ENCODE measurements at places on chromosomes 1 and 21. TPM values are rescaled to one million over a fixed set of nuclear protein-coding genes. Genes with fewer than 3 reads are reported as not detected.
A peak's percentile ranks its signal among the peaks of the same experiment; 100 is the strongest.

DNA sequence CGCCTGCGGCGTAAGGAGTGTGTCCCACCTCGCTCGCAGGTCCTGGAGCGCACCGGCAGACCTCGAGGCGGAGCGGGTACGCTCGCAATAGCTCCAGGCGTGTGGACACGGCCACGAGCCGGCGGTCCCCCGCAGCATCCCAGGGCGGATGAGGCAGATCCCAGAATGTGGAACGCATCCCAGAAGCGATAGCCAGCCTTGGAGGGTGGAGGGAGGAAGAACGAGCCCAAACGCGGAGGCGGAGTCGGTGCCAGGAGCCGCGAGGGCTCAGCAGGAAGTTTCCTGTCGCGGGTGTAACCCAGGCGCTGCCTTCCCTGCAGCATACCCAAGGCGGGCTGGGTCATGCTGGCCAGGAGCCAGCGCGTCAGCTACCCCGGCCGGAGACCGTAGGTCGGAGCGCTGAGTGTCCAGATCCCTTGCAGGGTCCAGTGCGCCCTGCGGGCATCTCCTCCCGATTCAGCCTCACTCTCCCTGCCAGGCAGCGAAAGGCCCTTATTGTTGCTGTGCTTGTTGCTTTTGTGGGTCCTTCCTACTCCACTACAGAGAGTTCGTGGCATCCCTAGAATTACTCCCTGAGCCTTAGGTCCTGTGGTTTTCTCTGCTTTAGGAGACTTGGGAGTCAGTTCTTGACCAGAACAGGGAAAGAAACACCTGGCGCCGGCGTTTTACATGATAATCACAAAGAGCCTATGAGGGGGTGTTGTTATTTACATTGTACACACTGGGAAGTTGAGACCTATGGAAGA, 27.7 kb downstream of the STYXL2 start:
- no peaks in the 10 kb centered on the region for H3K27me3 ChIP-seq
- peak overlapping the region; percentile 46 for H3K4me3 ChIP-seq
- no peak overlapping the region for H3K27ac ChIP-seq
- no peaks in the 10 kb centered on the region for H3K36me3 ChIP-seq

TOMM20 gene
- total RNA-seq = 82.2 TPM

- H3K4me3 ChIP-seq = no peak overlapping the region
- no peak for DNase-seq
- no peak overlapping the region for H3K27ac ChIP-seq
- no peaks in the 10 kb centered on the region for H3K36me3 ChIP-seq
Observed at GRCh38 chr1:155179112-155180031, 5.7 kb downstream of the TRIM46 start.

- H3K27ac ChIP-seq = no peak overlapping the region
- no peaks in the 10 kb centered on the region for H3K27me3 ChIP-seq
- no peaks in the 10 kb centered on the region for H3K36me3 ChIP-seq
- H3K4me1 ChIP-seq = no peaks in the 10 kb centered on the region
- DNase-seq = peak; percentile 89
Observed at GRCh38 chr1:236301080-236301957, 19.6 kb upstream of the ERO1B start.

- no peak for DNase-seq
- no peaks in the 10 kb centered on the region for H3K36me3 ChIP-seq
- H3K4me3 ChIP-seq = no peak overlapping the region
- no peak overlapping the region for H3K27ac ChIP-seq
- H3K27me3 ChIP-seq = no peaks in the 10 kb centered on the region
- H3K4me1 ChIP-seq = no peaks in the 10 kb centered on the region
Observed at GRCh38 chr1:103211073-103211472, 102.8 kb upstream of the COL11A1 start.

GRCh38 chr1:24861821-24862727, 68.0 kb downstream of the RUNX3 start:
- no peak overlapping the region for H3K4me3 ChIP-seq
- no peak overlapping the region for H3K27ac ChIP-seq
- peak; percentile 81 for DNase-seq
- no peaks in the 10 kb centered on the region for H3K36me3 ChIP-seq

DNA sequence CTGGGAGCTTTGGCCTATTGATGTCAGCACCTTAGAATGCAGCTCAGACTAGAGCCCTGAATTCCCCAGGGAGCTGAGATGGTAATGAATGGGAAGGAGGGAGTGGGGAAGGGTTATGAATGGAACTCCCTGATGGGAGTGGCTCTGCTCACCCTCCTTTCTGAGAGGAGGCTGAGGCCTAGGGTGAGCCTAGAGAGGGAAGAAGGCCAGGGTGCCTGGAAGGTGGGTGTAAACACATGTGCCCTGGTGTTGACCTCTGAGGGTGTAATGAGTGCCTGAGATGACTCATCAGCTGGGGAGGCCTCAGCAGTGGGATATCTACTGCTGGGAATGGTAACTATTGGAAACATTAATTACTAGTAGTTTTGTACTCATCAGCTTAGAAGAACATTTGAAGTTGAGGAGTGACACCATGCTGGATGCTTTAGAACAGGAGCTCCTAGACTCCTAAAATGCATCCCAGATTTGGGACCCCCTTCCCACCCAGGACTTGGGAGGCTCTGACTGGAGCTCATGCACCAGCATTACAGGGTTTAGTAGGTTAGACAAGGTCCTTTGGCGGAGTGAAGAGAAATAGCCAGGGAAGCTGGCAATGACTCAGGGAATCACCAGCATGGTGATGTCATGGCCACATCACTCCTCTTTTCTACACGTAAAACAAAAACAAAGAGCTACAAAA, 16.0 kb upstream of the PIGV start:
- H3K4me1 ChIP-seq = peaks cover 52% of the 10 kb centered on the region
- no peak for DNase-seq
- H3K36me3 ChIP-seq = peaks cover 100% of the 10 kb centered on the region
- no peaks in the 10 kb centered on the region for H3K27me3 ChIP-seq
- peak overlapping the region; percentile 74 for H3K27ac ChIP-seq
- no peak overlapping the region for H3K4me3 ChIP-seq

DNA sequence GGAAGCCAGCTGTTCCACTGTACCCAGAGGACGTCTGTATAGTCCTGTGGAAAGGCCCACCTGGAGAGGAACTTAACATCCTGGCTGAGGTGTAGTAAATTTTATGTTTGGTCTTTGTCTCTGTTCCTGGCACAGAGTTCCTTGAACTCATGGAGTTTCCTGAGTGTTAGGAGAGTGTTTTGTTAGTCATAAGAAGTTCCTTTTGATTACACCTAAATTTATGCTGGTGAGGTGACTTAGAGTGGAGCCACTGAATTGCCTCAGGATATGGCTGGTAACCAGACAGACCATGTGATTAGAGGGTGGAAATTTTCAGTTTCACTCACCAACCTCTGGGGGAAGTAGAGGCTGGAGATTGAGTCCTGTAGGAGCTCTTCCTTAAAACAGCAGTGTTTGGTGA, 57.9 kb downstream of the RASAL2 start:
- no peak overlapping the region for H3K4me3 ChIP-seq
- no peaks in the 10 kb centered on the region for H3K36me3 ChIP-seq
- H3K27ac ChIP-seq = no peak overlapping the region

DNA sequence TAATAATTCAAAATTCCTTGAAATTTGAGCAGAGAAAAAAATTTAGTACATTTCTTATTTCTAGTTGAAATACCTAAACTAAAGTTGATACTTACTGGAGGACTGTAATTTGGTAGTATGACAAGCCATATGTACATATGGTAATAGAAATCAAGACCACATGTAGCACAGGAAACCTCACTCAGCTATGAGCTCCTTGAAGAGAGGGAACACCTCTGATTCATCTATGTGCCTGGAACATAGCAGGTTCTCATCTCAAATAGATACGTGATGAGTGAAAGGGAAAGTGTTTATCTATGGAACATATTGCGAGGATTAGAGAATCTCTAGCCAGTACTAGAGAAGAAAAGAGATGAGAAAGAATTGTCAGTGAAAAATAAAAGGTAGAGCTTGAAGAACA, 47.9 kb upstream of the GNG4 start:
- DNase-seq = no peak
- no peaks in the 10 kb centered on the region for H3K27me3 ChIP-seq
- peaks cover 32% of the 10 kb centered on the region for H3K36me3 ChIP-seq
- H3K27ac ChIP-seq = no peak overlapping the region

DNA sequence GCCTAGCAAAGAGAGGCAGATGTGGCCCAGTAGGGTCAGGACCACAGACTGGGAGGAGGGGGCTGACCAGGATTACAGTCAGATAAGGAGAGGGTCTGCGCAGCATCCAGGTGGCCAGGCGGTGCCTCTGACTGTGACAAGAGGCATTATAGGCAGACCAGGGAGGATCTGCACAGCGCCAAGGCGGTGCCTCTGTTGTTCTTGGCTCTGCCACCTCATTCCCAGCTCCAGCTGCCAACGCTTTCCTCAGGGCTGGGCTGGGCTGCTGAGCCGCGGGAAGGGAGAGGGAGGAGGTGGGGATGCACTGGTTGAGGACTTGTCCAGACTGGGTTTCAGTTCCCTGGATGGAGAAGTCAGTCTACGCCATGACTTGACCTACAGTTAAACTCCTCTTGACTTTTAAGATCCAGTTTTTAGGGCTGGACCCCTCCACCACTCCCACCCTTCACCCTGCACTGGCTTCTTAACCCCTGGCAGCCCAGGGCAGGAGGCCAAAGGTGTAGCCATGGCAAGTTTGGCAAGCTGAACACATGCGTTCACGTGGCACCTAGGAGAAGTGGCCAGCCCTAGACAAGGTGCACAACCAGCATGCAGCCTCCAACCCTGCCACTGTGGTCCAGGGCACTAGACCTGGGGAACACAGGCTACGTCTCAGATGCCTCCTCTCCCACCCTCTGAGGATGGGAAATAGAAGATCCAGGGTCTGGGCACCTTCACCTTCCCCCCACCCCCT, 4.5 kb upstream of the CRABP2 start:
- peaks cover 30% of the 10 kb centered on the region for H3K4me1 ChIP-seq
- no peaks in the 10 kb centered on the region for H3K27me3 ChIP-seq
- no peaks in the 10 kb centered on the region for H3K36me3 ChIP-seq
- H3K27ac ChIP-seq = peak overlapping the region; percentile 56
- H3K4me3 ChIP-seq = no peak overlapping the region
- no peak for DNase-seq

GRCh38 chr21:46046471-46046870, 51.4 kb upstream of the COL6A2 start:
- H3K27me3 ChIP-seq = no peaks in the 10 kb centered on the region
- no peak overlapping the region for H3K4me3 ChIP-seq
- H3K27ac ChIP-seq = peak overlapping the region; percentile 6
- peak; percentile 82 for DNase-seq

- H3K27ac ChIP-seq = no peak overlapping the region
- peaks cover 8% of the 10 kb centered on the region for H3K4me1 ChIP-seq
- H3K36me3 ChIP-seq = no peaks in the 10 kb centered on the region
- no peak overlapping the region for H3K4me3 ChIP-seq
- no peaks in the 10 kb centered on the region for H3K27me3 ChIP-seq
Observed at GRCh38 chr1:204617256-204618147, 68.0 kb downstream of the LRRN2 start.

GRCh38 chr1:56709269-56709880, 64.3 kb downstream of the PRKAA2 start:
- H3K27ac ChIP-seq = no peak overlapping the region
- no peaks in the 10 kb centered on the region for H3K27me3 ChIP-seq
- no peaks in the 10 kb centered on the region for H3K4me1 ChIP-seq

GRCh38 chr1:230143534-230143933, 76.5 kb downstream of the GALNT2 start:
- no peaks in the 10 kb centered on the region for H3K27me3 ChIP-seq
- H3K4me3 ChIP-seq = no peak overlapping the region
- H3K27ac ChIP-seq = no peak overlapping the region

MXRA8 gene
- 129 TPM for total RNA-seq

KRTAP19-3 gene
- not detected for total RNA-seq

- H3K4me3 ChIP-seq = no peak overlapping the region
- H3K36me3 ChIP-seq = peaks cover 100% of the 10 kb centered on the region
- H3K27ac ChIP-seq = no peak overlapping the region
- H3K27me3 ChIP-seq = no peaks in the 10 kb centered on the region
- no peaks in the 10 kb centered on the region for H3K4me1 ChIP-seq
Observed at GRCh38 chr1:15656464-15656863, 27.7 kb upstream of the PLEKHM2 start.

DNA sequence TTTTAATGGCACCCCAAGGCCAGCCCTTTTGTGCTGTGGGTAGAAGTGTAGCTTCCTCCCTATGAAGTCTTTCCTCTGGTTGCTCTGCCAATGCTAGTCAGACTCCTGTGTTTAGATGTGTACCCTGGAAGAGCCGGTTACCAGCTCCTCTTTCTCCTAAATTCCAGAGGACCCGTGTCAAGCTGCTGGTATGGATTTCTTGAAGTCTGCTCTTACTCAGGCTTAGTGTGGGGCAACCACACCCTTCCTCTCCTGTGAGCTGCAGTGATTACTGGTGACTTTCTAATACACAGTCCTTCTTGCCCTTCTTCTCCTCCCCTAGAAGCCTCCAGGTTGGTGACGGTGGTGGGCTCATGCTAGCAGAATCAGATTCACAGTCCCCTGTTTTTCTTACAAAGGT, 74.1 kb upstream of the AKT3 start:
- H3K27ac ChIP-seq = no peak overlapping the region
- no peaks in the 10 kb centered on the region for H3K27me3 ChIP-seq
- H3K4me3 ChIP-seq = no peak overlapping the region
- DNase-seq = no peak
- H3K4me1 ChIP-seq = no peaks in the 10 kb centered on the region

DNA sequence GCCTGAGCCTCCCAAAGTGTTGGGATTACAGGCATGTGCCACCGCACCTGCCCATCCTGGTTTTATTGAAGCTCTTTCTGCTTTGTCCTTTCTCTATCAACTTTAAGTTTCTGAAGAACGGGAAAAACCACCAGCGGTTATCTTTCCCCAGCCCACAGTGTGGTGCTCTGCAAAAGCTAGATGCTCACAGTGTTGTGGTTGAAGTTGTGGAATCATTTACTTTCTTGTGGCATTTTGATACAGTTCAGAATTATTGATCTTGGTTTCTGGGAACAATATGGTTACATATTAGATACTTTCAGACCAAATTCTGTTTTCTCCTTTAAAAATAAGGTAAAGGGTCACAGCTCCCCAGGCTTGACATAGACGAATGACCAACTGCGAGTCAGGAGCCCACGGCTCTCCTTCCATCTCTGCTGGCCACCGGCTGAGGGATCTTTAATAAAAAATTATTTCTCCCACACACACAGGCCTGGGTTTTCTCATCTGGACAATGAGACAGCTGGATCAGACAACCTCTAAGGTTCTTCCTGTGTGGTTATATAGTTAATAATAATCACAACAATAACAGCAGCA, 385.3 kb downstream of the SETD4 start:
- H3K4me1 ChIP-seq = no peaks in the 10 kb centered on the region
- H3K27me3 ChIP-seq = no peaks in the 10 kb centered on the region
- no peak for DNase-seq
- no peak overlapping the region for H3K27ac ChIP-seq

DNA sequence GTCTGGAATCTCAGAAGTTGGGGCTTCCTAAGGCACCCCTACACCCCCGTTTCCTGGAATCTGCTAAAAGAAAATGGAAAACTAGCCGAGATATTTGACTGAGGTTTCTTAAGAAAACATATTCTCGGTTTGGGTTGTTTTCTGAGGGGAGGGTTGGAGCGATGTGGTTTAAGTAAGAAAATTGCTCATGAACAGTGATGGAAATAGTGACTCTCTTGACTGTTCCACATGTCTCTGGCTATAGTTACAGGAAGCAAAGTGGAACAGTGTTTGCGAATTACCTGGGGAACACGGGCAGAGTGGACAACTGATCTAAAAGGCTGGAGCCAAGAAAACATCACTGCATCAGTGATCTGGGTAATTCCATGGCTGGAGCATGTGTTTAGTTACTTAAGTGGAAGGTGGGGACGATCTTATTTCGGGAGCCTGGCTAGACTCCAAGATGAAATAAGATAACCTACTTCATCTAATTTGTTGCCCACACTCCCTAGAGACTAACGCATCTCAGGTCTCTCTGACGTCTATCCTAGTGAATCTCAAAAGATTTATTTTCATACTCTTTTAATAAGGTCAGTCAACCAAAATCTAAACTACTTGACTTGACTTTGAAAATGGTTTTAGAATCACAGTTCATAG, 92.4 kb downstream of the KCNJ15 start:
- no peaks in the 10 kb centered on the region for H3K36me3 ChIP-seq
- no peak for DNase-seq
- H3K27me3 ChIP-seq = no peaks in the 10 kb centered on the region
- H3K4me3 ChIP-seq = no peak overlapping the region
